ENCODE measurements at places on chromosomes 16 and 17.

DNA sequence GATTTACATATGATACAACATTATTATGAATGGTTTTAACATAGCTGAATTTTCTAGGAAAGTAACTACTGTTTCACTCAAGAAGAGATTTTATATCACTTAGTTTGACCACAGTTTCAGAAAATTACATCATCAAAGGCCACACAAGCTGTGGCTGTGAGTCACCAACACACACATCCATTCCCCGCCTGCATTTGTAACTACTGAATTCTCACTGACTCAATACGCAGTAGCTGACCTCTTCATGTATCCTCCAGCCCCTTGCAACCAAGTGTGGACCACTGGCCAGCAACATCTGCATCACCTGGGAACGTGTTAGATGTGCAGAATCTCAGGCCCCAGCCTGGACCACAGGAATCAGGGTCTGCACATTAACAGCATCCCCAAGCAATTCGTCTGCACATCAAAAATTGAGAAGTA, 197.6 kb downstream of the XYLT1 start:
- DNase-seq = peak; percentile 56

GRCh38 chr17:32350666-32351418, 885 bp downstream of the ZNF207 start:
- DNase-seq = peak; percentile 75

DNA sequence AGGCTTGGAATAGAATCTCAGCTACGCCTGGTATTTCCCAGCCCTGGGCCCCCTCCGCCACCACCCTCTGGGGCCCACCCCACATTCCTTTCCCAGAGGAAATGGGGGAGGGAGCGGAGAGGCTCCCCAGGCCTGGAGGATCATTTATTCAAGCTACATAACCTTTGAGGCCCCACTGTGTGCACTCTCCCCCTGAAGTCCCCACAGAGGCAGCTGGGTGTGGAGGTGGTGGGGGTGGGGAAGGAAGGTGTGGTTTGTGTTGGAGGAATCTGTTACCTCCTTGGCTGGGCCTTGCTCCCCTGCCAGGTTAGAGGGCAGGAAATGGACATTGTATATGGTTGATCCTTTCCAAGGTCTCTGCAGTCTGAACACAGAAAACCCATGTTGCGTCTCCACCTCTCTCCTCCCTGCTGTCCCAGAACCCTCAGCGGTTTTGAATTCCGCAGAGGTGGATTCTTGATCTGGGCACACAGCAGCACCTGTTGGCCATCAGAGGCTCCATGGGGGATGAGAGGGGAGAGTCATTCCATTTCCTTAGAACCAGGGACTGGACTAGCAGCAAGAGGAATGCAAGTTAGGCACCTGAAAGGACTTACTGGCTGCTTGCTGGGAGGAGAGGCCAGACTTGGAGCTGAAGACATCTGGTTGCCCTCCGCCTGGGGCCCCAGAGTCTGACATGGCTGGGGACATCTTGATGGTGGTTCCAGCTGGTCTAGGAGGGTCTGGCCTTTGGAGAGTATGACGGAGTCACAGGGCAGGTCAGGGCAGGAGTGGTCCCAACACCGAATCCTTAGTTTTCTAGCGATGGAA, 23.0 kb downstream of the ARHGAP23 start:
- peak; percentile 29 for DNase-seq

GRCh38 chr17:17549732-17550366, 41.7 kb downstream of the PEMT start:
- DNase-seq = no peak

- DNase-seq = no peak
These were observed 259.6 kb upstream of the KCNJ16 start for GRCh38 chr17:69815406-69815805.

GRCh38 chr17:8371786-8372185, 4.7 kb downstream of the KRABD2 start:
- no peak for DNase-seq

DNA sequence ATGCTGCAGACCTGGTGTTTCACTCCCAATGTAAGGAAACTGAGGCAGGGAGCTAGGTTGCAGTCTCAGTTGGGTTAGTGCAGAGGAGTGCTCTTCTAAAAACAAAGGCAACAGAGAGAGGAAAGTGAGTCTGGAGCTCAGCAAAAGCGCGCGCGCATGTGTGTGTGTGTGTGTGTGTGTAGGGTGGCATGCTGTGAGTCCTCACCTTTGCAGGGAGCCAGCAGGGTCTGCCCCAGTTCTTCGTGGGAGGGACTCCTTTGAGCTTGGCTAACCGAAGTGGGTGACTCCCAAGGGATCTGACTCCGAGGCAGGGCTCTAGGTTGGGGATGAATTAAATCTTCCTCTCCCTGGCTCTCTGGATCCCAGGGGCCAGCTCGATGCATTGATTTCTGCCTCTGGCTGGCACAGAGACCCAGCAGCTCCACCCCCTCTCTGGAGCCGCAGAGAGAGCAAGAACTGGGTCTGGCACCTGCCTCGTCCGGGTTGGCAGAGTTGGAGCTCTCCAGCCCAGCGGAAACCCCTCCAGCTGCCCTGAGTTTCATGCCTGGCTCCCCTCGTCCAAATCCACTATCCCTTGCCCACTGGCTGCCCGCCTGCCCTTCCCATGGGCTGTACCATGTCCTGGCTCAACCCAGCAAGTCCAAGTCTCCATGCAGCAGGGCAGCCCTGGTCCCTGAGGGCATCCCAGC, 1.3 kb upstream of the BTBD17 start:
- DNase-seq = no peak

GRCh38 chr16:72722552-72722951, 325.4 kb downstream of the ZFHX3 start:
- no peak for DNase-seq

GRCh38 chr17:68733241-68734176, 132.3 kb upstream of the FAM20A start:
- peak; percentile 2 for DNase-seq

- peak; percentile 35 for DNase-seq
These were observed at the start of gene SKAP1 for GRCh38 chr17:48429638-48430586. Gene SKAP1, minus strand, starts transcription at chr17:48430214.

DNA sequence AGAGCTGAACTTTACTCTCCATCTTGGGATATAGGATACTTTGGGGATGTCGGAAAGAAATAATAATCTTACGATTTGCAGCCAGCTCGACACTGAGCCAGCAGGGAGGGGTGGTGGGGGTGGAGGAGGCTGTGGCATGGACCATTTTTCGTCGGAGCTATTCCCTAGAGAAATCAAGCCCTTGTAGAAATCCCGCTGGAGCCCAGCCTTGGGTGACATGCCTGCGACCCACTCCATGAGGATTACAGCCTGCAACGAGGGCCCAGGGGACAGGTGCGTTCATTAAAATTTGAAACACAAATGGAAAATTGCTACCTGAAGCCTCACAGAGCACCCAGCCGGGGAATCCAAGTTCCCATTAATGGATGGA, 82.8 kb upstream of the GSE1 start:
- DNase-seq = no peak

- DNase-seq = peak; percentile 47
These were observed 52.5 kb downstream of the ZFPM1 start for GRCh38 chr16:88505405-88506082.

- DNase-seq = no peak
These were observed 6.6 kb downstream of the OGFOD1 start for GRCh38 chr16:56457927-56458470.

- peak; percentile 41 for DNase-seq
These were observed 2.2 kb downstream of the MLYCD start for GRCh38 chr16:83901101-83901500.

DNA sequence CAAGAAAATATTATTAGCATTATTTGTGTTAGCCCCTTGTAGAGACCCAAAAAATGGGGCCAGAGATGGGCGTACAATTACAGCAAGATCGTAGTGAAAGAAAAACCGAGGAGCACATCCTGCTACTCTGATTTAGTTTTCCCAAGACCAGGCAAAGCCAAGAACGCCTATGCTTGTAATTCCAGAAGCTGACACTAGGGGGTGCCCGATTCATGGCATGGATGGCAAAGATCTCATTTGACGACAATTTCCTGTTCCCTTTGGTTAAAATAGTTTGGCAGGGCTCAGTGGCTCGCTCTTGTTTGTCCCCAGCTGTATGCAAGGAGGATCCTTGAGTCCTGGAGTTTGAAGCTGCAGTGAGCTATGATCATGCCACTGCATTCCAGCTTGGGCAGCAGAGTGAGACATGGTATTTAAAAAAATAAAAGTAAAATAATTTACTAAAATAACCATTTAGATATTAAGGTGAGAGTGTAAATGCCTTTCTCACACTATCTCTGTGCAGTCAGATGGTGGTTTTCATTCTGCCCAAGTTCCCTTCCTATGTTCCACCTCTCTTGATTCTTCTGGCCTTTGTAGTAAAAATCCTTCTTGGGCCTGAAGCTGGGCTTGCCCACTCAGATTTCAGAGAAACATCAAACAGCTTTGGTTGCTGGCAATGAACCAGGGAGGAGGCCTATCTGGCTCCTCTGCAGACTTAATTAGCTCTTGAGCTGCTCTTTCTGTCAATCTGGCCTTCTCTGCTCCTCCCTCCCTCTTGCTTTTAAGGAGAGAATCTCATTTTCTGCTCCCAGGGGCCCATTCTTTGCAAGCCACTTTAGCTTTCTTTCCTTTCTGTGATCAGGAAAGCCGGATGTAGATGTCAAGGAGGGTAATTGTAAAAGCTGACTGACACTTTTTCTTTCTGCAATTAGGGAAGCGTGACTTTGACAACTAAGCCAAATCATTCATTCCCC, 31.2 kb downstream of the TMEM238L start:
- peak; percentile 37 for DNase-seq

DNA sequence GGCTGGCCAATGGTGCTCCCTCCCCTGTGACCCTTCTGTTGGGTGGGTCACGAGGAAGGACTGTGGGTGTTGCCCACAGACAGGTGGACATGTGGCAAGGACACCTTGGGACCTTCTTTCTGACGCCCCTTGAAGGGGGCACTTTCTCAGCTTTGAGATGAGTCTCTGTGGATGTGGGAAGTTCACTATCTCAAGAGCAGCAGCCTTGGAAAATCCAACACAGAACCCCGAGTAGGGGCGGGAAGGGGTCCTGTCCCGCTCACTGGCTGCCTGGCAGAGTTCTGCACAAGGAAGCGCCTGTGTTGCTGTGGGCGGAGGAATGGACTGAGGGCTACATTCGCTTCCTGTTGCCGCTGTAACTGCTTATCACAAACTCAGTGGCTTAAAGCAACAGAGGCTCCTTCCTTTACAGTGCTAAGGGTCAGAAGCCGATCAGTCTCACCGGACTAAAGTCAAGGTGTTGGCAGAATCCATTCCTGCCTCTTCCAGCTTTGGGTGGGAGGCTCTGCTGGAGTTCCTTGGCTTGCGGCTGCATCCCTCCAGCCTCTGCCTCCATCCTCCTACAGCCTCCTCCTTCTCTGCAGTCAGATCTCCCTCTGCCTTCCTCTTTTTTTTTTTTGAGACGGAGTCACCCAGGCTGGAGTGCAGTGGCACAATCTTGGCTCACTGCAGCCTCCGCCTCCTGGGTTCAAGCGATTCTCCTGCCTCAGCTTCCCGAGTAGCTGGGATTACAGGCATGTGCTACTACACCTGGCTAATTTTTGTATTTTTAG, 305.2 kb downstream of the SEC14L1 start:
- DNase-seq = no peak

DNA sequence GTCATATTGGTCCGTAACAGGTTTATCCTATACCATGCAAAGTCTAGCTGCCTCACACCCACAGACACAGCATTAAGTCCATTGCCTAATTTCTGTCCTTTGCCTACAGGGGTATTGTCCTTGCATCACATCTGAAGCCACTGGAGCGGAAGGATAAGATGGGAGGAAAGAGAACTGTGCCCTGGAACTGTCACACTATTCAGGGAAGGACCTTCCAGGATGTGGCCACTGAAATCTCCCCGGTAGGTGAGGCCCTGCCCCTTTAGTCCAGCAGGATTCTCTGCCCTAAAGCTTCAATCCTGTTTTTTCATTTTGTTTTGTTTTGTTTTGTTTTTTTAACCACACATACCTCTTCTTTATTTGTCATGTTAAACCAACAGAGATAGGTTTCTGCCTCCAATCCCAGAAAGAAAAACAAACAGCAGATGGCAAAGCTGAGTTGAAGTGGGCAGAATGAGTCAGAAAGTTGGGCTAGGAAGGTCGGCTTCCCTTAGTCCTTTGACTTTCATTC, 2.2 kb upstream of the EFTUD2 start:
- peak; percentile 68 for DNase-seq

- no peak for DNase-seq
These were observed 45.0 kb upstream of the NOL11 start for GRCh38 chr17:67672592-67673335.

- DNase-seq = no peak
These were observed 41.5 kb upstream of the HS3ST3A1 start for GRCh38 chr17:13643180-13643579.

DNA sequence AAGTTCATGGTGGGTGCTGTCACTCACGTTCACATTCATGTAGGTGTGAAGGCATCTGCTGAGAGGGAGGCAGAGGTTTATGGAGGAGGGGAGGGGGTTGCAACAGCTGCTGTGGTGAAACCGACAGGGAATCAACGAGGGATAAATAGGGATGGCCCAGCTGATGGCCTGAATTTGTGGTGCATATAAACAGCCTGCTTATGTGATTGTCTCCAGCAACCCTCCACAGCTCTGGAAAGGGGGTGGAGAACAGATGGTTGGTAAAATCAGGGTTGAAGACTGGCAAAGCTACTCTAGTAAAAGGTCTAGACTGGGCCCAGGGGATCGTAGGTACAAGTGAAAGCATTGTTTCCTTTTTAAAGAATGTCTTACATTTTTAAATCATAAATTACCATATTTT, 53.7 kb downstream of the IQCK start:
- DNase-seq = no peak

DNA sequence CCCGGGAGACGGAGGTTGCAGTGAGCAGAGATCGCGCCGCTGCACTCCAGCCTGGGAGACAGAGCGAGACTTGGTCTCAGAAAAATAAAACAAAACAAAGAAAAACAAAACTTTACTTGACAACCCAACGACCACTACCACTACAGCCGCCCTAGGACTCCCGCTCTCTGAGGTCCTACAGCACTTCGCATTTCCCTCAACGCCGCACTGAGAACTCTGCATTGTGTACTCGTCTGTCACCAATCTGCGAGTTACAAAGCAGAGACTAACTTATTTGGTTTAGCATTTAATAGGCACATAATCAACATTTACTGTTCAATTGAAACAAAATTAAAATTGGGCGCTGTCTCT, 479 bp upstream of the ZNF207 start:
- DNase-seq = no peak

DNA sequence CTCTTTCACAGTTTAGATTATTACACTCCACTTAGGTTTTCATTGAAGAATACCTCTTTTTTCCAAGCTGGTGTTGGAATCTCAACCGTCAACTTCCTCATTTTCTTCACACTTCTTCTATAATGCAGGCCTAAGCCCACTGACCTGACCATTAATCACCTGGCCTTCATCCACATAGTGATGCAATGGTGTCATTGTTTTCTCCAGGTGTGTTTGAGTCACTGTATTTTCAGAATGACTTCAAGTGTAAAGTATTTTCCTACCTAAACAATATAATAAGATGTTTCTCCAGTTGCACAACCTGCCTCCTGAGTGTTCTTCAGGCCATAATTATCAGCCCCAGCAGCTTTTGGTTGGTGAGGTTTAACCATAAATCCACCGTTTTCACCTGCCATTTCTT, 1675.1 kb downstream of the TP53TG3F start:
- no peak for DNase-seq

Data from ACHN (cell line).